HCT116 (cell line): ENCODE measurements at places on chromosomes 1 and 21. TPM values are rescaled to one million over a fixed set of nuclear protein-coding genes. Genes with fewer than 3 reads are reported as not detected.
A peak's percentile ranks its signal among the peaks of the same experiment; 100 is the strongest.

Gene FAM177B
- total RNA-seq, result not detected

Gene NMNAT2
- not detected for total RNA-seq

Gene TPTE
- not detected for total RNA-seq

Gene CYP4B1
- total RNA-seq, result 0.30 TPM

Gene KCNT2
- total RNA-seq, result not detected

Gene LAMC1
- total RNA-seq, result 61.2 TPM

Gene ACTA1
- total RNA-seq, result not detected

Gene SESN2
- 36.8 TPM for total RNA-seq

Gene VSIG8
- not detected for total RNA-seq

Gene SUSD4
- 0.59 TPM for total RNA-seq

- H3K4me1 ChIP-seq, result no peaks in the 10 kb centered on the region
- no peak for DNase-seq
- H3K36me3 ChIP-seq, result no peaks in the 10 kb centered on the region
- H3K27ac ChIP-seq, result no peak overlapping the region
- peaks cover 40% of the 10 kb centered on the region for H3K27me3 ChIP-seq
- H3K4me3 ChIP-seq, result no peak overlapping the region
These were observed 1.1 kb downstream of the HUNK start for GRCh38 chr21:31873696-31874599.

DNA sequence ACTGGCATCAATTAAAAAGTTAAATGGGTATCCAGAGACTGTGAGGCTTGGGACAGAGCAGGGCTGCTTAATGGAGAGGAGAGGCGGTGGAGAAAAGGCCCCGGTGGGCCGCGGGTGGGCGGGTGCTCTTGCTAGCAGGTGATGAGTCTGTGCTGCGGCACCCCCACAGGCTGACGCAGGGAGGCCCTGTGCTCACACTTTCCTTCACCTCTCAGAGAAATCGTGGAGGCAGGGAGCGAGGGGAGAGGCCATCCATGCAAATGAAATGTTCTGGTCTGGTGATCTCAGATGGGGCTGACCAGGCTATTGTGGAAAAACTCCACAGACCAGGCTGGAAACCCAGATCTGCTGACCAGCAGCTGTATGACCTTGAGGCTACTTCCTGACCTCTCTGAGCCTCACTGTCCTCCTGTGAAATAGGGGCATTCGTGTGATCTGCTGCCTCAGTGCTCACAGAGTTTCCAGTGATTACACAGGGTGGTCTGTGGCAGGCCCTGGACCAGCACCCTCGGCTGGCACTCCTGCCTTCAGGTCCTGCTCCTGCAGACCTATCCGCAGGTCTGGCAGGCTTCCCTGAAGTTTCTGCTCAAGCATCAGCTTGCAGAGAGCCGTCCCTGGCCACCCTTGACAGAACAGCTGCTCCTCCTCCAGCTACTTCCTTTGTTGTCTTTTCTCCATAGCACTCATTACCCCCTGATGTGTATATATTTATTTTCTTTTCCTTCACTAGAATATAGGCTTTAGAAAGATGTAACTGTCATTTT lies 89.2 kb downstream of the BEND5 start:
- H3K4me3 ChIP-seq, result no peak overlapping the region
- no peak for DNase-seq
- H3K36me3 ChIP-seq, result no peaks in the 10 kb centered on the region
- H3K4me1 ChIP-seq, result no peaks in the 10 kb centered on the region
- peaks cover 9% of the 10 kb centered on the region for H3K27me3 ChIP-seq
- H3K27ac ChIP-seq, result no peak overlapping the region

- DNase-seq, result no peak
- no peak overlapping the region for H3K4me3 ChIP-seq
- no peaks in the 10 kb centered on the region for H3K36me3 ChIP-seq
- no peaks in the 10 kb centered on the region for H3K4me1 ChIP-seq
These were observed 91.5 kb downstream of the IER5 start for GRCh38 chr1:181179987-181180365.

- no peak overlapping the region for H3K4me3 ChIP-seq
- no peak overlapping the region for H3K27ac ChIP-seq
- H3K36me3 ChIP-seq, result no peaks in the 10 kb centered on the region
- H3K4me1 ChIP-seq, result no peaks in the 10 kb centered on the region
- DNase-seq, result no peak
These were observed 555.8 kb downstream of the DPYD start for GRCh38 chr1:97365026-97365425.

DNA sequence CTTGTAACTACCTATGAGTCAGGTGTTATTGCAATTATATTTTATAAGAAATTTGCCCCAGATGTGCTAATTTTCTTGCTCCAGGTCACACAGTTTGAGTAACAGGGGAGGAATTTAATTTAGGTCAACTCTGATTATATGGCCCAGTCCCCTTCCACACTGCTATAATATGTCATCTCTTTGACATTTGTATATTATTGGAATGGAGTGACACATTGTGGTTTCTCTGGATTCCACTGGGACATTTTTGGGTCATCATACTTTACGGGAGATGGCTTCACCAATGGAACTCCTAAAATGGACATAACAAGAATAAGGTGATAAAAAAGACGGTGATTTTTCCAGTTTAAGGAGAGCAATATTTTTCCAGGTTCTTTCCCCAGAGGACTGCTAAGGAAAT lies 191.2 kb downstream of the DISC1 start:
- H3K27me3 ChIP-seq, result no peaks in the 10 kb centered on the region
- no peaks in the 10 kb centered on the region for H3K4me1 ChIP-seq
- no peak overlapping the region for H3K4me3 ChIP-seq
- no peak overlapping the region for H3K27ac ChIP-seq

DNA sequence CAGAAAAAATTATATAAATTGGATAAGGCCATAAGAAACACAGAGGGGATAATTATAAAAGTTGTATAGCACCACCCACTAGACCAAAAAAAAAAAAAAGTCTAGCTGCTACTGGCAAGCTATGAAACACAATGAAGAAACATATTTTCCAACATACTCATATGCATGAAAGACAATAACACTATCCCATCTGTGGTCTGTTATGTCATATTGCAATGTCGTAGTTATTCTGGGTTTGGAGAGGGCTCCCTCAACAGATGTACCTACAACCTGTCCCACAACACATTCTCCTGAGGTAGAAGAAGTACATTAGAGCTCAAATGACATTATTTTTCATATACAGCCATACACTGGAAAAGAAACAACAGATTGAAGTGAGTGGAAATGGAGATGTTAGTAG lies 517.6 kb upstream of the ADGRL4 start:
- DNase-seq, result no peak
- H3K27ac ChIP-seq, result no peak overlapping the region
- no peaks in the 10 kb centered on the region for H3K36me3 ChIP-seq
- H3K4me3 ChIP-seq, result no peak overlapping the region

GRCh38 chr21:45506241-45506817 lies 35.9 kb downstream of the SLC19A1 start:
- no peaks in the 10 kb centered on the region for H3K4me1 ChIP-seq
- no peaks in the 10 kb centered on the region for H3K36me3 ChIP-seq
- no peak for DNase-seq
- no peak overlapping the region for H3K4me3 ChIP-seq
- H3K27ac ChIP-seq, result no peak overlapping the region
- H3K27me3 ChIP-seq, result no peaks in the 10 kb centered on the region

- H3K36me3 ChIP-seq, result peaks cover 3% of the 10 kb centered on the region; the same call in 1 of the 2 replicates
- H3K27ac ChIP-seq, result no peak overlapping the region
- no peak overlapping the region for H3K4me3 ChIP-seq
- no peak for DNase-seq
- no peaks in the 10 kb centered on the region for H3K27me3 ChIP-seq
These were observed 12.8 kb downstream of the PLEKHO1 start for GRCh38 chr1:150162582-150162861.

- H3K36me3 ChIP-seq, result no peaks in the 10 kb centered on the region
- no peak for DNase-seq
- no peak overlapping the region for H3K4me3 ChIP-seq
- no peaks in the 10 kb centered on the region for H3K4me1 ChIP-seq
These were observed 30.1 kb downstream of the TNFRSF1B start for GRCh38 chr1:12196641-12197482.

- no peaks in the 10 kb centered on the region for H3K27me3 ChIP-seq
- peak overlapping the region; percentile 84; the same call in 1 of the 2 replicates for H3K27ac ChIP-seq
- DNase-seq, result no peak
- H3K36me3 ChIP-seq, result 0 out of 2 replicates have a peak, but pooled peaks cover 2% of the 10 kb centered on the region
- H3K4me1 ChIP-seq, result peaks cover 44% of the 10 kb centered on the region
These were observed 841 bp downstream of the SNX27 start for GRCh38 chr1:151612501-151613281.

DNA sequence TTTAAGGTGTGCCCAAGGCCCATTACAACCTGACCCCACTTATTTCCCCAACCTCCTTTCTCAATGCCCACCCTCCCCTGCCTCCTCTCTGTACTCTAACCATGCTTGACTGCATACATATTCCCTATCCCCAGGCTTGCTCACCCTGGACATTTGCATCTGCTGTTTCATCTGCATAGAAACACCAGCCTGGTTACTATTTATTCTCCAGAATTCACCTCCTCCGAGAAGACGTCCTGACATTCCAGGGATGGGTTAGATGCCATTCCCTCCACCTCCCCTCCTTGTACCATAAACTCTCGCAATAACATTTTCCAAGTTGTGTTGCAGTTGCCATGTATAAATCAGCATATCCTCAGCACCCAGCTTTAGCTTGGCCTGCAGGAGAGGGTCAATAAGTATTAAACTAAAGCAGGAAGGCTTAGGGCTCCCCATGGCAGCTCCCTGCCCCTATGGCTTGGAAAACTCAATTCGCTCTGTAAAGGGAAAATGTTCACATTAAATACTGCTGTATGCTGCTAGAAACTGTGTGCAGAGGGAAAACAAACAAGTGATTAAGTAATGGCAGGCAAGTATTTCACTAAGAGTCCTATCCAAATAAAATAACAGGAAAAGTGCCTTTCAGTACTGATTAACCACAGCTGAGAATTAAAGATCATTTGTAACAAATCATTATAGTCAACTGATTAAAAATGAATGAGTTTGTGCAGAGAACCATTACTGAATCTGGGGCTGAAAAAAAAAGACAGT lies 202.3 kb downstream of the TNR start:
- DNase-seq, result no peak
- no peaks in the 10 kb centered on the region for H3K4me1 ChIP-seq
- no peaks in the 10 kb centered on the region for H3K36me3 ChIP-seq
- H3K4me3 ChIP-seq, result no peak overlapping the region
- H3K27me3 ChIP-seq, result peaks cover 62% of the 10 kb centered on the region

GRCh38 chr1:58844176-58844575 lies 60.3 kb upstream of the JUN start:
- H3K4me1 ChIP-seq, result peaks cover 7% of the 10 kb centered on the region
- no peak overlapping the region for H3K27ac ChIP-seq
- H3K27me3 ChIP-seq, result no peaks in the 10 kb centered on the region
- H3K4me3 ChIP-seq, result no peak overlapping the region
- H3K36me3 ChIP-seq, result no peaks in the 10 kb centered on the region
- no peak for DNase-seq

GRCh38 chr21:37040212-37040611 lies 32.7 kb downstream of the PIGP start:
- H3K27ac ChIP-seq, result no peak overlapping the region
- no peaks in the 10 kb centered on the region for H3K36me3 ChIP-seq
- DNase-seq, result no peak

GRCh38 chr21:45889256-45889655 lies 92.3 kb upstream of the COL6A1 start:
- no peak overlapping the region for H3K27ac ChIP-seq
- H3K4me1 ChIP-seq, result no peaks in the 10 kb centered on the region
- H3K36me3 ChIP-seq, result no peaks in the 10 kb centered on the region
- peaks cover 22% of the 10 kb centered on the region; the same call in 1 of the 2 replicates for H3K27me3 ChIP-seq
- DNase-seq, result no peak

DNA sequence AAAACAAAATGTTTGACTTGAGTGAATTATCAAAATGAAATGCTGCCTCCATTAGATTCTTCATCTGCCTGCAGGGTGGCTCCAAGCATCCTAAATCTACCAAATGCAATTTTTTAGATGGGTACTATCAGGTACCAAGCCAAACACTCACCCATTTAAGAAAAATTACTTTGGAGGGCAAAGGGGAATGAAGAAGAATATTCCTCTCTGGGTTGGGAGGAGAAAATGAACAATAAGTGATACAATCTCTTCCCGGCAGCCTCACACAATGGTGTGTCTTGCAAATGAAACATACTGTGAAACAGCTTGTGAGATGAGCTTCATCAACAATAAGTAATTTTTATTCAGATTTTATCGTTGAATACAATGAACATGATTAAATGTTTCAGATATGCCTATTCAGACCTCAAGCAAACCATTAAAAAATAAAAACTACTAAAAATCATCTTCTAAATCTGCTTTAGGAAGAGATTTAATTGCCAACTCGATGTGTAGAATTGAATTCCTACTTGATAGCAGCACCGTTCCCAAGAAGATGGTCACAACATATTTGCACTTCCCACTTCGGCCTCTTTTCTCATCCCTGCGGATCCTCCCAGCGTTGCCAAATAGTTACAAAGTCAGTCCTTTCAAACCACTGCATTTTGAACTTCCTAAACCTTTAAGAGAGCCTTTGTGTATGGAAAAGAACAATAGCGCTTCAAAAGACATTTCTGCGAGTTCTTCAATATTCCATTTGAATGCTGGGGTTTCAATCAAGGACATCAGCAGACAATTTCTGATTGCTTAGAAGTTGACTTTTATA lies 2.7 kb downstream of the DAB1 start:
- no peak overlapping the region for H3K27ac ChIP-seq
- no peaks in the 10 kb centered on the region for H3K36me3 ChIP-seq
- no peaks in the 10 kb centered on the region for H3K27me3 ChIP-seq

DNA sequence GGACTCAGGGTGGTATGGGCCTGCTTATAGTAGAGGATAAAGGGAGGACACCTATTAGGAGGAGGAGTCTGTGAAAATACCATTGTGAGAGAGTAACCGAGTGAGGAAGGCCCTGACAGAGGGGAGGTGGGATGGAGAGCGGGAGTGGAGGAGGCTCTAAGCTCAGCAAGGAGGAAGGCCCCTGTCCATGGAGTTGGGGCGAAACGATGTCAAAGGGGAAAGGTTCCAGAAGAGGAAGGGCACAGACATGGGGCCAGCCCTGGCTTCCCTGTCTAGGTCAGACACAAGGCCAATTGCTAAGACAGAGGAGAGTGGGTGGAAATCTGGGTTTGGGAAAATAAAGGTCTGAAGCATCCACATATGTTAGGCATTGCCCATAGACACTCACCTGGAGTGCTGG lies 44.2 kb downstream of the ELK4 start:
- H3K27me3 ChIP-seq, result no peaks in the 10 kb centered on the region
- DNase-seq, result no peak
- peaks cover 10% of the 10 kb centered on the region; the same call in 1 of the 2 replicates for H3K4me1 ChIP-seq
- H3K36me3 ChIP-seq, result no peaks in the 10 kb centered on the region
- no peak overlapping the region for H3K4me3 ChIP-seq

DNA sequence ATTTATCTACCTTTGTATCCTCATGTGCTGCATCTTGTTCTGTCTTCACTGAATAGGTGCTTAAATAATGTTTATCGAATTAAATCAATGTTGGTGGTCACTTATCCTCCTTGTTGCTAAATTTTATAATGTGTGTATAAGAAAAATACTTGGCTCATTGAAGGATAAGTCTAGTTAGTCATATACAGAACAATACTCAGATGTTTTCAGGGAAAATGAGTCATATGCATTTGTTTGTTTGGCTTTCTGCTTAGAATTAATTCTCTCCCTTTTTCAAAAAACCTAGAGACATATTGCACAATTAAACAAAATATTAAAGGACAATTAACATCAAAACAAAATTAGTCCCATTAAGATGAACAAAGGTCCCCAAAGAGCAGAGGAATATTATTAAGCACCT lies 89.0 kb downstream of the UBE2U start:
- H3K4me1 ChIP-seq, result no peaks in the 10 kb centered on the region
- H3K36me3 ChIP-seq, result no peaks in the 10 kb centered on the region
- no peak for DNase-seq
- no peak overlapping the region for H3K4me3 ChIP-seq
